ENCODE measurements at places on chromosomes 16 and 17. TPM values are rescaled to one million over a fixed set of nuclear protein-coding genes. Genes with fewer than 3 reads are reported as not detected.

Gene KRTAP4-9
- not detected for total RNA-seq

Gene ALOX15B
- total RNA-seq, result 8.0 TPM

Gene NOG
- total RNA-seq, result 0.98 TPM

Gene KRT37
- not detected for total RNA-seq

Gene DNAI2
- 0.22 TPM for total RNA-seq

Gene P2RX5
- 8.4 TPM for total RNA-seq

Gene AARS1
- 111 TPM for total RNA-seq

Gene BAIAP3
- total RNA-seq, result 8.0 TPM

Gene ZSCAN10
- not detected for total RNA-seq

- no peaks in the 10 kb centered on the region for H3K4me1 ChIP-seq
- no peaks in the 10 kb centered on the region for H3K27me3 ChIP-seq
- H3K27ac ChIP-seq, result no peak overlapping the region
- no peak overlapping the region for H3K4me3 ChIP-seq
- no peaks in the 10 kb centered on the region for H3K36me3 ChIP-seq
These were observed 27.4 kb upstream of the PHB1 start for GRCh38 chr17:49442041-49442440.

GRCh38 chr16:34801875-34802274, 1342.5 kb downstream of the TP53TG3F start:
- no peak overlapping the region for H3K4me3 ChIP-seq
- H3K27me3 ChIP-seq, result no peaks in the 10 kb centered on the region
- no peaks in the 10 kb centered on the region for H3K36me3 ChIP-seq
- H3K27ac ChIP-seq, result no peak overlapping the region
- H3K4me1 ChIP-seq, result no peaks in the 10 kb centered on the region

- no peak overlapping the region for H3K27ac ChIP-seq
- H3K4me3 ChIP-seq, result no peak overlapping the region
- peaks cover 3% of the 10 kb centered on the region for H3K4me1 ChIP-seq
- DNase-seq, result peak; percentile 80
- H3K27me3 ChIP-seq, result no peaks in the 10 kb centered on the region
- no peaks in the 10 kb centered on the region for H3K36me3 ChIP-seq
These were observed 22.4 kb downstream of the C17orf75 start for GRCh38 chr17:32319548-32319905.

- H3K4me1 ChIP-seq, result no peaks in the 10 kb centered on the region
- no peak overlapping the region for H3K27ac ChIP-seq
- H3K4me3 ChIP-seq, result no peak overlapping the region
These were observed 51.8 kb downstream of the PIMREG start for GRCh38 chr17:6496116-6496481.

DNA sequence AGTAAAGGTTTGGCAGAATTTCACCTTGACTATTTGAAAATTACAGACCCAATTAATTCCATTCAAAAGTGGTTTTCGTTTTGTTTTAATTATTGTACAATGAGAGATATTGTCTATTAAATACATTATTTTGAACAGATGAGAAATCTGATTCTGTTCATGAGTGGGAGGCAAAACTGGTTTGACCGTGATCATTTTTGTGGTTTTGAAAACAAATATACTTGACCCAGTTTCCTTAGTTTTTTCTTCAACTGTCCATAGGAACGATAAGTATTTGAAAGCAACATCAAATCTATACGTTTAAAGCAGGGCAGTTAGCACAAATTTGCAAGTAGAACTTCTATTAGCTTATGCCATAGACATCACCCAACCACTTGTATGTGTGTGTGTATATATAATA, 72.6 kb downstream of the CDK12 start:
- no peaks in the 10 kb centered on the region for H3K27me3 ChIP-seq
- peaks cover 3% of the 10 kb centered on the region for H3K36me3 ChIP-seq
- no peak overlapping the region for H3K27ac ChIP-seq
- H3K4me3 ChIP-seq, result no peak overlapping the region
- no peaks in the 10 kb centered on the region for H3K4me1 ChIP-seq

GRCh38 chr17:60328679-60329078, 63.3 kb downstream of the USP32 start:
- H3K27ac ChIP-seq, result no peak overlapping the region
- H3K4me1 ChIP-seq, result no peaks in the 10 kb centered on the region
- H3K4me3 ChIP-seq, result no peak overlapping the region
- no peak for DNase-seq

DNA sequence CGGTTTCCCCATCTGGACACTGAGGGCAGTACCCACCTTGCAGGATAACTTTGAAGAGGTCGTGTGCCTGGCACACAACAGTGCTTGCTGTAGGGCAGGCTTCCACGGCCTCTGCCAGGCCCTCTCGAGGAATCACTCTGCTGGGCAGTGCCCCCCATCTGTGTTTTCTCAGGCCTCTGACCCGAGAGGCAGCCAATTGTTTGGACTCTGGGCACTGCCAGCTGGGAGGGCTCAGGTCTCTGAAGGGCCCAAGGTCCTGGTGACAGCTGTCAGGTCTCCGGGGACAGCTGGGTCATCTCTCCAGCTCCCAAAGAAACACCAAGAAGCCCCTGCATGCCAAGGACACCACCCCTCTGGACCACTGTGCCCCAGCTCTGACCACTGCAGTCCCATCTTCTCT, 1.0 kb upstream of the RAB26 start:
- DNase-seq, result no peak
- H3K27me3 ChIP-seq, result no peaks in the 10 kb centered on the region
- peaks cover 3% of the 10 kb centered on the region for H3K36me3 ChIP-seq
- H3K27ac ChIP-seq, result peak overlapping the region; percentile 69
- H3K4me1 ChIP-seq, result peaks cover 2% of the 10 kb centered on the region

DNA sequence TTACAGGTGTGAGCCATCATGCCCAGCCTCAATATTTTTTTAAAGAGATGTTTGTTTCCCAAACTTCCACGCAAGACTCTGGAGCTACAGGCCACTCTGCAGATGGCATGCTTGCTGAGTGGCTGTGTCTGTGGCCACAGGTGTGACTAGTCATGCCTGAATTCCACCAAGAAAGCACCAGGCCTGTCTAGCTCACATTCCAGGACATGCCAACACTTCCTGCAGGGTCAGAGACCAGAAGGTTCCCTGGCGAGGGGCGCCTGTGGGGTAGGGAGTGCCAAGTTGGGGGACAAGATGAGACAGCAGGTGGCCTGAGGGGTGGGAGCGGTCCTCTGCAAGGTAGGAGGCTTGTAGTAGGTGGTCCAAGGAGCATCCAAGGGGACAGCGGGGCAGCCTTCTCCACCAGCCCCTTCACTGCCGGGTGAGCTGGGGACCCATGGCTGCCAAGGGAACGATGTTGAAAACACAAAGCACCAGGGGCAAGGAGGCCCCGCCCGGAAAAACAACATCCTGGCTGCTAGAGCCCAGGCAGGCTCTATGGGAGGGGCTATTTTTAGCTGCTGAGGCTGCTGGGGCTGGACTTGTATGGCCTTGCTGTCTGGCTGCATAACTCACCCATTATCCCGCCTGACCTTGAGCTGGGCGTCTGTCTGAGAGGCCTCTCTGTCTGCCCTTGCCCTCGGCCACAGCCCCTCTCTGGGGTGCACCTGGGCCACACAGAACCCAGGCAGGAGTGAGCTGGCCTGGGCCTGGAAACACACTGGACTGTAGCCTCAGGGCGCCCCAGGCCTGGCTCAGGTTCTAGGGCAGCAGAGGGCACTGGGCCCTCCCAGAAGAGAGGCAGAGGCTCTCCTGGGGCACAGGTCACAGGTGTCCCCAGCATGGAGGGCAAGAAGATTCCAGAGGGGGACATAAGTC, 5.7 kb downstream of the TRIM47 start:
- peaks cover 7% of the 10 kb centered on the region for H3K36me3 ChIP-seq
- peak; percentile 49 for DNase-seq
- no peak overlapping the region for H3K4me3 ChIP-seq
- H3K27ac ChIP-seq, result peak overlapping the region; percentile 85
- no peaks in the 10 kb centered on the region for H3K27me3 ChIP-seq

DNA sequence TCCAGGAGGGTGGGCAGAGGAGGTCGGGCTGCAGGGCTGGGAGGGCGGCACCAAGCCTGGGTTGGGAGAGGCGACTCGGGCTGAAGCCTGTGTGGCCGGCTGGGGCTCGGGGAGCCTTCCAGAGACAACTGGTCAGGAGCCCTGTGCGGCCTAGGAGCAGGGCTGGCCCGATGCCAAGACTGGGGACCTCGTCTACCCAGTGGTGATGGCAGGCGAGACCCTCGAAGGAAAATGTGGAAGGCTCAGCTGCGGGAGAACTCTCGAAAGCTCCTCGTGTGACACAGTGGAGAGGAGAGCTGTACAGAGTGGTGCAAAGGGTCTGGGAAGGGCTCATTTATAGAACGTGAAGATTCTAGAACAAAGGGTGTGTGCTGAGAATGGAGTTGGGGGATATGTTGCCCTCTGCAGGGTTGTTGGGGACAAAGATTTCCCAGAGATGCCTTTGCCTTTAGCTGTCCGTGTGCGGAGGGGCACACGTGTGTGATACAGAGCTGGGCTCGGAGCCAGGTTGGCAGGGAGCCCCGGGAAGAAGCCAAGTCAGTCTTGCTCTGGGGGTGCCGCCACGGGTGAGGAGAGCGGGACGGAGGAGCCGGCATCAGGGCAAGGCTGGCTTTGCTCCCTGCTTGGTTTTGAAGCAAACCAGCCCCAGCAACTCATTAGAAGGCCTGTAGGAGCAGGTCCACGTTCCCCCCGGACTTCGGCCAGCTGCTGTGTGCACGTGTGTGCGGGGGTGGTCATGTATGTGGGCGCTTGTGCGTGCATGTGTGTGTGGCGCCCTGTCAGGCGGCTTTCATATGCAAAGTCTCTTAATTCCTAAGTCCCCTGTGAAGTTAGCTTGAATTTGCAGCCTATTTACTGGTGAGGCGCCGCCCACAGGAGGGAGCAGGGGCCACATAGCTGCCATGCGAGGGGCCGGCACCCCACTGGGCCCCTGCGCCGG, 132.4 kb upstream of the CHMP6 start:
- H3K36me3 ChIP-seq, result peaks cover 2% of the 10 kb centered on the region
- H3K27me3 ChIP-seq, result no peaks in the 10 kb centered on the region
- H3K27ac ChIP-seq, result no peak overlapping the region
- DNase-seq, result peak; percentile 90

DNA sequence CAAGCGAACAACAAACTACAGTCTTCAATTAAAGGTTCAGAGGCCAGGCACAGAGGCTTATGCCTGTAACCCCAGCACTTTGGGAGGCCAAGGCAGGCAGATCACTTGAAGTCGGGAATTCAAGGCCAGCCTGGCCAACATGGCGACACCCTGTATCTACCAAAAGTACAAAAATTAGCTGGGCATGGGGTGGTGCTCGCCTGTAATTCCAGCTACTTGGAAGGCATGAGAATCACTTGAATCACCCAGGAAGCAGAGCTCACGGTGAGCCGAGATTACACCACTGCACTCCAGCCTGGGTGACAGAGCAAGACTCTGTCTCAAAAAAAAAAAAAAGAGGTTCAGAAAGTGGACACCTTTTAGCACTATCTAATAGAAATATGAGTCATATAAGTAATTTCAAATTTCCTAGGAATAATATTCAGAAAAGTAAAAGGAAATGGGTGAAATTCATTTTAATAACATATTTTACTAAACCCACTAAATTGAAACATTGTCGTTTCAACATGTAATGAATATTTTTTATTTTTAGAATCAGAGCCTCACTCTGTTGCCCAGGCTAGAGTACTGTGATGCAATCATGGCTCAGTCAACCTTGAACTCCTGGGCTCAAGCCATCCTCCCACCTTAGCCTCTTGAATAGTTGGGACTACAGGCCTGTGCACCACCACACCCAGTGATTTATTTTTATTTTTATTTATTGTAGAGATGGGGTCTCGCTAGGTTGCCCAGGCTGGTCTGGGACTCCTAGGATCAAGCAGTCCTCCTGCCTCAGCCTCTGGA, 15.2 kb upstream of the MARCHF10 start:
- H3K4me3 ChIP-seq, result no peak overlapping the region
- H3K36me3 ChIP-seq, result no peaks in the 10 kb centered on the region
- no peaks in the 10 kb centered on the region for H3K27me3 ChIP-seq
- H3K27ac ChIP-seq, result no peak overlapping the region
- no peak for DNase-seq
- no peaks in the 10 kb centered on the region for H3K4me1 ChIP-seq

GRCh38 chr16:23290189-23291062, 11.7 kb upstream of the SCNN1B start:
- H3K27ac ChIP-seq, result no peak overlapping the region
- no peak overlapping the region for H3K4me3 ChIP-seq
- H3K27me3 ChIP-seq, result no peaks in the 10 kb centered on the region
- H3K36me3 ChIP-seq, result no peaks in the 10 kb centered on the region
- DNase-seq, result no peak
- no peaks in the 10 kb centered on the region for H3K4me1 ChIP-seq

DNA sequence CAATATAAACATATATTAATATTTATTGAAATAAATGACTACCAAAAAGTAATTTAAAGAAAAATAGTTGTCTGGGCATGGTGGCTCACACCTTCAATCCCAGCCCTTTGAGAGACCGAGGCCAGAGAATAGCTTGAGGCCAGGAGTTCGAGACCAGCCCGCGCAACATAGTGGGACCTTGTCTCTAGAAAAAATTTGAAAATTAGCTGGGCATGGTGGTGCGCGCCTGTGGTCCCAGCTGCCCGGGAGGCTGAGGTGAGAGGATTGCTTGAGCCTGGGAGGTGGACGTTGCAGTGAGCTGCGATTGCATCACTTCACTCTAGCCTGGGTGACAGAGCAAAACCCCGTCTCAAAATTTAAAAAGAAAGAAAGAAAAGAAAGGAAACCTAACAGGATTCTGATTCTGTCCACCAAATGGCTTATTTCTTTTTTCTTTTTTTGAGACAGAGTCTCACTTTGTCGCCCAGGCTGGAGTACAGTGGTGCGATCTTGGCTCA, 3.4 kb upstream of the BPTF start:
- H3K27ac ChIP-seq, result no peak overlapping the region
- no peaks in the 10 kb centered on the region for H3K36me3 ChIP-seq
- no peak overlapping the region for H3K4me3 ChIP-seq
- no peaks in the 10 kb centered on the region for H3K4me1 ChIP-seq
